IPS DF 6.9 (cell line): ENCODE measurements at places on chromosomes 11 and 22.

DNA sequence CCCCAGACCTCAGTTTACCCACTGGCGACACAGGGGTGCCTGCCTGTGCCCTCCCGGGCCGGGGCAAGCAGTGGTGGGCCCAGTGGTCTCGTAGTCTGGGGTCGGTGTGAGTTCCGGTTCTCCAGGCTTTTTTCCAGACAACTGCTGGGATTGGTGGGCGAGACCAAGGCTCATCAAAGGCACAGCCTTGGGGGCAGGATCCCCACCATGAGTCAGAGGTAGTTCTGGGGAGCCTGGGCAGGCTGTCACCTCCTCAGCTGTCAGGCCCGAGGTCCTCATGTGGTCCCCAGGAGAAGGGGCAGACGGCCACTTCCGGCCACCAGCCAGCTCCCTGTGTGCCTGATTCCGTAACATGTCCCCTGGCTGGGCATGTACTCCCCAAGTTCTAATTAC is 827 bp upstream of the MUC2 start:
- H3K4me1 ChIP-seq = peaks cover 2% of the 10 kb centered on the region; the same call in 1 of the 2 replicates
- no peaks in the 10 kb centered on the region; the same call in 1 of the 2 replicates for H3K36me3 ChIP-seq
- H3K4me3 ChIP-seq = no peak overlapping the region

- no peak overlapping the region for H3K27ac ChIP-seq
- DNase-seq = no peak
- no peaks in the 10 kb centered on the region for H3K4me1 ChIP-seq
- H3K4me3 ChIP-seq = no peak overlapping the region
These were observed 78.6 kb upstream of the CLPB start for GRCh38 chr11:72512956-72513355.

GRCh38 chr11:111586388-111586831 is 15.8 kb upstream of the SIK2 start:
- H3K4me3 ChIP-seq = no peak overlapping the region
- no peak for DNase-seq
- H3K4me1 ChIP-seq = no peaks in the 10 kb centered on the region

DNA sequence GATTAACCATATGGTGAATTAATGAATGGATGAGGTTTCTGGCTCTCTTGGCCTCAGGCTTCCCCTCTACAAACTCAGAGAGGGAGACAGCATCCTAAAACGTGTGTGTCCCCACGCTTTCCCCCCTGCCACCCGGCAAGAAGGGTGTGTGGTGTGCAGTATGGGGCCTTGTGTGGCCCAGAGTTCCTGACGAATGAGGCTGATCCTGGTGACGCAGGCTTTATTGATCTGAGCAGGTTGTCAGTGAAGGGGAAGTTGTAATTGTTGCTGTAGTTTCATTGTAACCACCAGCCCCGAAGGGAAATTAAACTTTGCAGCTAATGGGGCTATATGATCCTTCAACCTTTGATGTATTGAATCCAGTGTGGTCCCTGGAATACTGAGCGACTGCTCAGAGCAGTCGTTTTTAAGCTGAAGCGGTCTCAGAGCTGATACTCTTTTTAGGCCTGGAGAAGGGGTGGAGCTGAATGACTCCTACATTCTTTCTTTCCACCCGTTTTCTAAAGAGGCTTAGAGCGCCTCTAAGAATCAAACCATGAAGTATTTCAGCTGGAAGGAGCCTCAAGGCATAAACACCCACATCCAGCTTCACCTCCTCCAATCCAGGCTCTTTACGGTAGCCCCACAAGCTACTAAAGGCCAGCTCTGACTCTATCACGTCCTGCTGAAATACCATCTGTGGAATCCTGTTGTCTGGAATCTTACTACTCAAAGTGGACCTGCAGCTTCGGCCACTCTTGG is 284.7 kb downstream of the MIAT start:
- DNase-seq = no peak
- H3K4me1 ChIP-seq = no peaks in the 10 kb centered on the region
- no peak overlapping the region for H3K4me3 ChIP-seq
- H3K36me3 ChIP-seq = no peaks in the 10 kb centered on the region
- no peak overlapping the region for H3K27ac ChIP-seq
- no peaks in the 10 kb centered on the region for H3K27me3 ChIP-seq

DNA sequence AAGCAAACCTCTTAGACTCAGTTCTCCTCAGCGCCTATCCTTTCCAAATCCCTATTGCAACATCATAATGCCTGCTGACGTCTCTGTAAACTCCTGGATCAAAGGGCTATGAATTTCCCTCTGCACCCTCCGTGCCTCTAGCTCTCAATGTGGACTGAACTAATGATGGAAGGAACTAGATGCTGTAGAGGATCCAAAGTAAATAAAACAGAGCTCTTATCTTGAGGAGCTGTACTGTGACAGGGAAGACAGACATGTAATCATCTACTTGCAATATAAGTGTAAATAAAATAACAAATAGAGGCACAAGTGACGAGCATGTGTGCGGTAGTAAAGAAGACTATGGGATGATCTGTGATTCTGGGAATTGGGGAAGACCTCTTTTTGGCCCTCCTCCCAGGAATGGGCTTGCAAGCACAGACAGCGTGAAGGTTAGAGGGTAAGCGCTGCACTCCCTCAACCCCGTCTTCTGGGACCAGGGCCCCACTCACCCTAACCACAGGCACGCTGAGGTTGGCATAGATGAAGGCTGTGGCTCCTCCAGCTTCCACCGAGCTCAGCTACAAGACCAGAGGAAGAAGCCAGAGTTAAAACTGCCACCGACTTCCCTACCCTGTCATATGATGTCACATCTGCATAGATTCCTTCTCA is 42.2 kb downstream of the P4HA3 start:
- H3K4me3 ChIP-seq = no peak overlapping the region
- no peak for DNase-seq
- no peaks in the 10 kb centered on the region for H3K36me3 ChIP-seq
- H3K27ac ChIP-seq = no peak overlapping the region

GRCh38 chr22:26672060-26672471 is 14.7 kb downstream of the MIAT start:
- no peak for DNase-seq
- H3K4me3 ChIP-seq = no peak overlapping the region
- H3K36me3 ChIP-seq = peaks cover 6% of the 10 kb centered on the region
- peaks cover 6% of the 10 kb centered on the region; the same call in 1 of the 2 replicates for H3K4me1 ChIP-seq

DNA sequence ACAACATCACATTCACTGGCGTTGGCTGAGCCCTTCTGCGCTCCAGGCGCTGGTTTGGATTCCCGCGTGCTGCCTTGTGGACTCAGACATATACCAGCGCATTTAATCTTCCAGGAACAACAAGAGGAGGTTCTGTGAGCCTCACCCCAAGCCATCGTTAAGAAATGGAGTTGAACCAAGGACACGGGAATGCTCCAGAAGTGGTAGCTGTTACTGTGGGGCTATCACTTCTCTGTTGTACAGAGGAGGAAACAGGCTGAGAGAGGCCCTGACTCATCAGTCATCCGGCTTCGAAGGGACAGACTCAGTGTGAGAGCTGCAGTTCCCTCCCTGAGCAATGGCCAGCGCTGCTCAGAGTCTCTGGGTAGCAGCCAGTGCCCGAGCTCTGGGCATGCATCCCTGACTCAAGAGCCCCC is 291.3 kb downstream of the TBC1D22A start:
- no peaks in the 10 kb centered on the region for H3K27me3 ChIP-seq
- no peak overlapping the region for H3K27ac ChIP-seq
- H3K4me1 ChIP-seq = no peaks in the 10 kb centered on the region
- no peak overlapping the region for H3K4me3 ChIP-seq
- H3K36me3 ChIP-seq = no peaks in the 10 kb centered on the region

- H3K36me3 ChIP-seq = no peaks in the 10 kb centered on the region
- no peak overlapping the region for H3K4me3 ChIP-seq
- no peaks in the 10 kb centered on the region for H3K27me3 ChIP-seq
- DNase-seq = no peak
- H3K27ac ChIP-seq = no peak overlapping the region
These were observed 57.9 kb upstream of the SLC6A5 start for GRCh38 chr11:20541503-20541902.

GRCh38 chr11:83611031-83611430 is 324.9 kb upstream of the CCDC90B start:
- H3K4me1 ChIP-seq = peaks cover 2% of the 10 kb centered on the region; the same call in 1 of the 2 replicates
- no peak overlapping the region for H3K27ac ChIP-seq
- no peak overlapping the region for H3K4me3 ChIP-seq
- no peaks in the 10 kb centered on the region for H3K27me3 ChIP-seq
- no peak for DNase-seq
- no peaks in the 10 kb centered on the region for H3K36me3 ChIP-seq

- no peak overlapping the region for H3K4me3 ChIP-seq
- no peaks in the 10 kb centered on the region for H3K27me3 ChIP-seq
- no peak for DNase-seq
- H3K27ac ChIP-seq = no peak overlapping the region
- peaks cover under 1% of the 10 kb centered on the region; the same call in 1 of the 2 replicates for H3K36me3 ChIP-seq
These were observed 10.7 kb downstream of the NDUFV1 start for GRCh38 chr11:67617243-67617953.
